CD4-positive, CD25-positive, alpha-beta regulatory T cell (primary cell): ENCODE measurements at places on chromosomes 5 and 9.

DNA sequence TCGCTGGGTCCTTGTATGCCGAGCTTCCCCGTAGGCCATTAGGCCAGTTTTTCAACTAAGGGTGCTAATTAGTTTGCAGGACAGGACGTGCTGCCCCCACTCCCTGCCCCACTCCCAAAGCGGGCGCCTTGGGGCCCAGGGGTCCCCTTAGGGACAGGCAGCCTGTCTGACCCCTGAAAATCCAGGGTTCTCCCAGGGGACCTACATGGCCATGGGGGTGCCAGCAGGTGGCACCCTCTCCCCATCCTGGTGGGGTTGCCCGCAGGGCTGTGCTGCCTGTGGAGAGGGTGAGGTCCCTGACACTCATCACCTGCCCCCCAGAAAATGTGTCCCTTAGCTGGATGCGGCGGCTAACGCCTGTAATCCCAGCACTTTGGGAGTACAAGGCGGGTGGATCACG lies 8.5 kb upstream of the CCDC187 start:
- DNase-seq: peak; percentile 51

DNA sequence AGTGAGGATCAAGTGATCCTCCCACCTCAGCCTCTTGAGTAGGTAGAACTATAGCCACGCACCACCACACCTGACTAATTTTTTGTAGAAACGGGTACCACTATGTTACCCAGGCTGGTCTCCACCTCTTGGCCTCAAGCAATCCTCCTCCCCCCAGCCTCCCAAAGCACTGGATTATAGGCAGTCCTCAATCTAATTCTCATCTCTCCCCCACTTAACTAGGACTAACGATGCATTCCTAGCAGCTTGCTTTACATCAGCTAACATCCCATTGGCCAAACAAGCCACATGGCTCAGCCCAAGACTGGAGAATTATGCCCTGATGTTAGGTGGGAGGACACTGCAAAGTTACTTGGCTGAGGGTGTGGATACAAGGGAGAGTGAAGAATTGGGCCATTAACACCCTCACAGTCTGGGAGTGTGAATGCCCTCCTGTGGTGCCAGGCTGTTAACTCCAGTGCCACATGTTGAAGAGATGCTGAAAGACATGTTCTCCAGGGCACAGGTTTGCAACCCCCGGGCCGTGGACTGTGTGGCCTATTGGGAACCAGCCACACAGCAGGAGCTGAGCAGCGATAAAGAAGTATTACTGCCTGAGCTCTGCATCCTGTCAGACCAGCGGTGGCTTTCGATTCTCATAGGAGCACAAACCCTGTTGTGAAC lies 5.3 kb upstream of the ZNF367 start:
- no peak for DNase-seq

DNA sequence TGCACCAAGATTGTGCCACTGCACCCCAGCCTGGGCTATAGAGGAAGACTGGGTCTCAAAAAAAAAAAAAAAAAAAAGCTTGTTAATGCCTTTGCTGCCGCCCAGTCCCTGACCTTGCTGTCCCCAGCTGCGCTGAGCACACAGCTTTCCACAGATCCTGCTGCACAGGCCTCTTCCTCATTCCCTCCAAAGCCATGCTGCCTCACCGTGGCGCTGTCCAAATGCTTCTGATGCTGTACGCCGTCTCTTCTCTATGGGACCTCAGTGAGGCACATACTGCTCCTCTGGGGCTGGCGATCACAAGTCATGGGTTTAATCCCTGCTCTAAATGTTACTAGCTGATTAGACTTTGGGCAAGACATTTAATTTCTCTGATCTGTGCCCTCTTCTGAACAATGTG lies 234.1 kb downstream of the FBXL7 start:
- no peak for DNase-seq

DNA sequence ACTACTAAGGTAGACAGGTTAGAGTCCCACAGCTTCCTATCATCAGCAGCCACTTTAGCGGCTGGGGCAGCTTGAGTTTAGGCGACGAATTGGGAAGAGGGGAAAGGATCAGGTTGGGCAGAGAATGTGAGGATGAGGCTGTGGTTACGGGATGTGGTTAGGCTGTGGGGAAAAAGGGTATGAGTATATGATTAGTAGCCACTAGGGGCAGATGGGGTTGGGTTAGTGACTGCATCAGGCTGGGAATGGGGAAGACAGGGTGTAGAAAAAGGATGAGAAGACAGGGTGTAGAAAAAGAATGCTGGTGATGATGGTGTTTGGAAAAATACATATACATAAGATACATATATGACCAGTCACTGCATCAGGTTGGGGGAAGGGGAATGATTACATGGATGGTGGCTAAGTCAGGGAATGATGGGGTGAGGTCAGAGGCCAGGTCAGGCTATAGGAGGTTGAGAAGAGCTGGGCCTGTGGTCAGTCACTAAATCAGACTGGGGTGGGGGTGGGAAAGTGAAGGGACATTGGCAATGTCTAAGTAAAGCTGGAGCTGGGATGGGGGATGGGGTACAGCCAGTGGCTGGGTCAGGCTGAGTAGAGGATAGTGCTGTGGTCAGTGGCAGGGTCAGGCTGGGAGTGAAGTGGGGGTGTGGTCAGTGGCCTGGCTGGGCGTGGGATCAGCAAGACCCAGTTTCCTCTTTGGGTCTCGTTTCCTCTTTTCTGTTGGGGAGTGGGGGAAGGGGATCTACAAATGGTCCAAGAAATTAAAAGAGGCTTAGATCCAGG lies 2.1 kb downstream of the TLN1 start:
- no peak for DNase-seq

- DNase-seq: no peak
These were observed 6.7 kb upstream of the BRINP1 start for GRCh38 chr9:119375892-119376291.

GRCh38 chr9:131312822-131313770 lies 23.6 kb downstream of the PLPP7 start:
- DNase-seq: no peak

GRCh38 chr5:52448111-52448510 lies 339.6 kb upstream of the ITGA1 start:
- DNase-seq: no peak

GRCh38 chr9:15144622-15145061 lies 162.4 kb downstream of the TTC39B start:
- no peak for DNase-seq

GRCh38 chr5:117497601-117498000 lies 923.0 kb upstream of the SEMA6A start:
- no peak for DNase-seq

DNA sequence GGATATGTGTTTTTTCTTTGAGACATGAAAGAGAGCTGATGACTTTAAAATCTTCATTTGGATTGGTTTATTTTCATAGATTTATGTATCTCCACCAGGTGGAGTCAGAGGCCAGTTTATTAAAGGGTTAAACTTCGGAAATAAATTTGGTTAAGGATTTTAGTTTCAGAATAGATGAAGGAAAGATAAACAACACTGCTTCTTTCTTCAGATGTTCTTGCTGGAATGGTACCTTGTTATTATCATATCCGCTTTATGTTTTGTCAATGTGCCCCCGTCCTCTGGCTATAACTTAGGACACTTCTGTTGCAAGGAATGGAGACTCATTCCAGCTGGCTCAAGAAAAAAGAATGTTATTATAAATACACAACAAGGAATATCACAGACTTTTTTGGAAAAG lies 81.2 kb downstream of the ALDH1A1 start:
- no peak for DNase-seq

DNA sequence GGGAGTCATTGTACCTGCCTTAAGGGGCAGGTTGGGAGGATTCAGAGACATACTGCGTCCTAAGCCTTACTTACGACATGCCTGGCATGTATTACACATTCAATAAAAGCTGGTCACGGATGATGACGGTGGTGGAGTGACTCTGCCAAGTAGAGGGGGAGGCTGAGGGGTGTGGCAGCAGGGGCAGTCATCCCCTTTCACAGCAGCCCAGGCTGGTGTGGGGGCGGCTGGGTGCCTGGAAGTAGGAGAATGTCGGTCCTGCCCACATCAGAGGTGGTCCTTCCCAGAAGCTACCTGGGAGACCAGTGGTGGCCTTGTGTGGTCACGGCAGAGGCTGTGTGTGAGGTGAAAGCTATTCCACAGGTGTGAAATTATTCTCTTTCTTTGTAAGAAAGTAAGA lies 8.9 kb downstream of the ZBTB34 start:
- no peak for DNase-seq

- DNase-seq: no peak
These were observed 9.8 kb downstream of the POLR1E start for GRCh38 chr9:37495571-37495970.

- peak; percentile 54 for DNase-seq
These were observed 612 bp upstream of the BBLN start for GRCh38 chr9:128159522-128159783.

DNA sequence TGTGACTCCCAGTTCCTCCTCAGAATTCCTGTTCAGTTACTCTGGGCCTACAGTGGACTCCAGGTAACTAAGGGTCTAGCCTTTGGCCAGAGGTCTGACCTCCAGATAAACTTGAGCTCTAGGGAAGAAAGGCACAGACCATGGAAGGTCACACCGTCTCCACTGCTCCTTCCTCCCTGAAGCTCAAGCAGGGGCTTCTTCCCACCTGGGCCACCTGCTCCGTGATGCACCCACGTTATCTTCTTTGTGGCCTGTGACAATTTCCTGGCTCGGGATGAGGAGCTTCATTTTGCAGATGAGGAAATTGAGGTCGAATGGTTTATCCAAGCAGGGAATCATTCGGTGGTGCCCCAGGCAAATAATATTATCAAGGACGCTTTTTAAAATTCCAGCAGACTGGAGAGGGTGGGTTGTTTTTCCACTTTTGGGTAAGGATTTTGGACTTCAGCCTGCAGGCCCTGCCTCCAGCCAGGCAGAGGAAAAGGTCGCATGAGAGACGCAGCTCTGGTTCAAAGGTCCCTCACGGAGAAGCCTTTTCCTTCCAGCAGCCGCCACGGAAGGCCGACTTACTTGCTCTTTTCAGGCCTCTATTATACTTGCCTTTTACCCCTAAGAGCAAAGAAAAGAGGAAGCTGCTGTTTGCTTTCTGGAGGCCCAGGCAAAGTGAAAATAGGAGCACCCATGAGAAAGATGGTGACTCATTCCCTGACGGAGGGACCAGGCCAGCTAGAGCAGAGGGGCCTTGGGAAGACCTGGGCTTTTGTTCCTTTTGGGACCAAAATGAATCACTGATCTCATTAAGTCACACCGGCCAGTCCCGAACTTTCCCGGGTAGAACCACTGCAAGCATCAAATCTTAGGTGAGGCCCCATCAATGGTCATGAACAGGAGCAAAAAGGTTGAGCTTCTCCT lies 22.8 kb upstream of the DUSP1 start:
- DNase-seq: no peak

DNA sequence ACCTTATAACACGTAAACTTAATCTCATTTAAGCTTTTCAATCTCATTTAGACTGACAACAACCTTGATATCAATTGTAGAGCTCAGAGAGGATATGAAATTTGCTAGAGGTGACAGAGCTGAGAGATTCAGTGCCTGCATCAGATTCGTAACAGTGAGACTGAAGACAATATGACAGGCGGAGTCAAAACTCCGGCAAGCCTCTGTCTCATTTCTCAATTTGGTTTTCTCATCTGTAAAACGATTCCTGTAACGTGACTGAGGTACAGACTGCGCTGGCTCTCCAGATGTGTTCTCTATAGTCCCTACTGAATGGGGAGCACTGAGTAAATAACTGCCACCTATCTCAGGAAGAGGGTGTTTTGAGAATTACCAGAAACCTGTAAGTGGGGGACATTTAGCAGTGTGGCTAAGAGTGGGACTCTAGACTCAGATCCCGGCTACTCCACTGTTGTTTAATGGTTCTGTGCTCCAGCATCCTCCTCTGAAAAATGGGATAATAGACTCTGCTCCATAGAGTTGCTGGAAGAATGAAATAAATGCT lies 3.0 kb upstream of the MCIDAS start:
- DNase-seq: no peak

- no peak for DNase-seq
These were observed 32.2 kb downstream of the IRX4 start for GRCh38 chr5:1850324-1851154.
